ENCODE measurements at places on chromosomes 5 and 9.

GRCh38 chr9:3740690-3741419, 215.1 kb upstream of the RFX3 start:
- no peak for DNase-seq

DNA sequence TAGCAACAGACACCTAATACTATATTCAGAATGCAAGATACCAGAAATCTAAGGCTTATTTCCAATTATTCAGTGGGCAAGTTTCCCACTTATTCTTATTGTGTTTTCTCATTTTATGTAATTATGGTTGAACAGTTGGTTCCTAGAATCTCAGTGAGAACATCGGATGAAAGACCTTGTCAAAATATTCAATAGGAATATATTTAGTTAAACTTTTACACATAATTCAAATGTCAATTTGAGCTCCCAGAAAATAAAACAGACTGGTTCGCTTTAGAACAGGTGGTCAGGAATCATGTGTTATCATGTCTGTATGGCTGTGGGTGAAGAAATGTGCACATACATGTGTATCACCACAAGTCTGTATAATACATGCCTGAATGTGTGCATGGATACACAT, 447.8 kb downstream of the MED10 start:
- DNase-seq: no peak

DNA sequence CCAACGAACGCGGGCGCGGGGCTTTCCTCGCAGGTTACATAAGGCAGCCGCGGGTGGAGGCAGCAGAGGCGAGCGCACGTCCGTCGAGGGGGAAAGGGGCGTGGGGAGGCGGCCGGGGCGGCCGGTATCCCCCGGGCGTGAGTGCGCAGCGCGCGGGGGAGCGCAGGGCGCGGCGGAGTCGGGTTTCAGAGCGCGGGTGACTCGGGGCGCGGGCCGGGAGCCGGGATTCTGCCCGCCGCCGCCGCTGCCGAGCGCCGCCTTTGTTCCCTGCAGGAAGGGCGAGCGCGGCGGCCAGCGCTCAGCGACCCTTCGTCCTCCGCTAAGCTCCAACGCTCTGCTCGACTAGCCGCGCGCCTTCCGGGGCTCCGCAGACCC, at the start of gene COL15A1:
TSS of gene COL15A1 (plus strand) at position 226 of the 375 bp plus-strand sequence. CDS start 155 bp downstream, outside the sequence.
- DNase-seq: no peak

DNA sequence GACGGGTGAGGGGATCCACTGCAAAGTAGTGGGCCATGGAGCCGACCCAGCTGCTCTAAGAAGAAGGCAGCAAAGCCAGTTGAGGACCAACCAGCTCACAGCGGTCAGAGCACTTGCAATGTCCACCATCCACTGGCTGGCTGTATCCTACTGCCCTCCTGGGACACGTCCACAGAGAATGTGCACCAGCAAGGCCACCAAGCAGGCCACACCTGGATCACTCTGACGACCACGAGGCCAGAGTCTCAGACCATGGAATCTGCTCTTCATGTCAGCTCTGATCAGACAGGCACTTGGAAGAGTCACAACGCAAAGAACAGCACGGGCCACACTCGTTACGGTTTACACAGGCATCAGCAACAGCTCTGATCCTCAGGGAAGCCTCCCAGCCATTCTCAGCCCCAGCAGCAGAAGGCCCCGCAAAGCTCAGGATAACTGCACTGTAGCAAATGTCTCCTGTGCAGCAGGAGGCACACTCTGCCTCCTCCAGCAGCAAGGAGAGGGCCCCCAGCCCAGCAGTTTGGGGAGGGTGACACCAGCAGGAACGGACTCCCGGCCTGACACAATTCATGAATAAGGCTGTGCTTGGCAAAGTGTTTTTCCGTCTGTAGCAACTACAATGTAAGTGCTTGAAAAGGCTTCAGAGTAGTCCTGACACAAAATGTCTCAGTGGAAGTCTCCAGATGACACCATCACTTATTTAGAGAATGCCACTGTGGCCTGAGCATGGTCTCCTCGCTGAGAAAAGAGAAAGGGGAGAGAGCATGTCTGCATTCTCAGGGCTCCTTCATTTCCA, 15.7 kb downstream of the SEMA4D start:
- no peak for DNase-seq

DNA sequence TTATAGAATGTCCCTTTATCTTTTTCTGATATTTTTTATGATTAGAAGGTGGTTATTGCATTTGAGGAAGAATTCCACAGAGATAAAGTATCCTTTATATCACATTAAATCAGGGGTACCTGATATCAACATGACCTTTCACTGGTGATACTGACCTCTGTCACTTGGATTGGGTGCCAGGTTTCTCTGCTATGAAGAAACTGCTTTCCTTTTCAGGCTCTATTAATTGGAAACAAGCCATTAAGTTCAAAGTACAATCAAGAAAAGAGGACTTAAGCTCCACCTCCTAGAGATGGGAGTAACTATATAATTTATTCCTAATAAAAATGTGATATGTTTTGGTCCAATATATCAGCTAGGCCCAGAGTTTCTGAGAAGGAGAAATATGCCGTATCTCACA, 514.6 kb upstream of the TYRP1 start:
- DNase-seq: no peak

GRCh38 chr5:133930061-133930812, 38.2 kb downstream of the C5orf15 start:
- no peak for DNase-seq

DNA sequence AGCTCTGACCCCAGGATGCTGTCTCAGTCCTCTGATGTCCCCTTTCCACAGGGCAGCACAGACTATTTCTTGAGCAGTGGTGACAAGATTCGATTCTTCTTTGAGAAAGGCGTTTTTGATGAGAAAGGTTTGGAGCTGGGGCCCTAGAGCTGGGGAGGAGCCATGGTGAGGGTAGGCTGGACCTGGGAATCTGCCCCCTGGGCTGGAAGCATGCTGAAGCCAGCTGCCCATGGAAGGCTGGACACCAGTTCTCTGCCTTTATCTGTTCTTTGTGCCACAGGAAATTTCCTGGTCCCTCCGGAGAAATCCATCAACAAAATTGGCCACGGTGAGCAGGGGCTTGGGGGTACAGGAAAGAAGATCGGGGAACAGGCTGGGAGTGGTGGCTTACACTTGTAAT, 12.9 kb downstream of the PHYHD1 start:
- no peak for DNase-seq

DNA sequence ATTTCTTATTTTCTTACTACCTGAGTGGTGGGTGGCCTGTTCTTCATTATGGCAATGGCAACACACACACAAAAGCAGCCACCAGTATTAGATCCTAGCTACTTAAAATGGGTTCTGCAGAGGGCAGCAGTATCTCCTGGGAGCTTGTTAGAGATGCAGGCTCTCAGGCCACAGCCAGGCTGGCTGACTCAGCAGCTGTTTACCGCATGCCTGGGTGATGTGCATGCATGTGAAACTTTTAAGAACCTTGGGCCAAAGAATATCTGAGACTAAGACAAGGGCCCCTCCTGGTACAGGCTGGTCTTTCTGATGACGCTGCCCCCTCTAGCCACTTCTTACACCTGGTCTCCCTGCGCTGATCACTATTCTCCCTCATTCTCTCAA, 399.0 kb downstream of the MED10 start:
- DNase-seq: no peak

GRCh38 chr5:147400881-147401280, 109.0 kb downstream of the DPYSL3 start:
- no peak for DNase-seq

- peak; percentile 66 for DNase-seq
Measured at GRCh38 chr5:145681686-145682085, 153.5 kb downstream of the PRELID2 start.

GRCh38 chr9:20224756-20225155, 397.5 kb downstream of the MLLT3 start:
- no peak for DNase-seq

- DNase-seq: no peak
Measured at GRCh38 chr5:6159832-6160430, 218.4 kb downstream of the MED10 start.

- no peak for DNase-seq
Measured at GRCh38 chr5:126481243-126481642, 58.0 kb downstream of the GRAMD2B start.

DNA sequence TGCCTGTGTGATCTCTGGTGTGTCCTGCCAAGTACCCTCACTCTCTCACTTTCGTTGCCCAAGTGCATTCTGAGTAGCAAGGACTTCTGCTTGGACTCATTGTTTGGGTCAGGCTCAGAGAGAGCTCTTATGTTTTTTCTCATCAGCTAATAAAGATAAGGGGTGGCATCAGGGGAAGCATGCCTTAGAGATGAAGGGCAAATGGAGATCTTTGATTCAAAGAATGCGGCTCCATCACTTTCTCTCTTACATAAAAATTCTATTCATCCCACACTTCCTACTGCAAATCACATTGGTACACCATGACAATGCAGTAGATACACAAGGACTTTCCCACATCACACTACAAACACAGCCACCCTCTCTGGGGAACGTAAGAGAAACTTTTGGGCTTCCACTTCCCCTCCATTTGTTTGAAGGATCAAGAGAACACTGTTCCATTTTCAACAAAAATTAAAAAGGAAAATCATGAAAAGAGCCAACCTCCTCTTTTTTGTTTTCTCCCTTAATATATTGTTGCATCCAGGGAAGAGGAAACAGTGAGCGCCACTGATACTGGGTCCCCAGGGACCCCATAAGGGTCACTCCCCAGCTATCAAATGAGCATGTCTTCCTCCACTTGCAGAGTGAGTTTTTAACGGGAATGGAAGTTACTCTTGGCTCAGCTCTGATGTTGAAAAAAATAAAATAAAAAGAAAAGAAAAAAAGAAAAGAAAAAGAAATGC, 73.0 kb downstream of the ZNF366 start:
- DNase-seq: no peak

DNA sequence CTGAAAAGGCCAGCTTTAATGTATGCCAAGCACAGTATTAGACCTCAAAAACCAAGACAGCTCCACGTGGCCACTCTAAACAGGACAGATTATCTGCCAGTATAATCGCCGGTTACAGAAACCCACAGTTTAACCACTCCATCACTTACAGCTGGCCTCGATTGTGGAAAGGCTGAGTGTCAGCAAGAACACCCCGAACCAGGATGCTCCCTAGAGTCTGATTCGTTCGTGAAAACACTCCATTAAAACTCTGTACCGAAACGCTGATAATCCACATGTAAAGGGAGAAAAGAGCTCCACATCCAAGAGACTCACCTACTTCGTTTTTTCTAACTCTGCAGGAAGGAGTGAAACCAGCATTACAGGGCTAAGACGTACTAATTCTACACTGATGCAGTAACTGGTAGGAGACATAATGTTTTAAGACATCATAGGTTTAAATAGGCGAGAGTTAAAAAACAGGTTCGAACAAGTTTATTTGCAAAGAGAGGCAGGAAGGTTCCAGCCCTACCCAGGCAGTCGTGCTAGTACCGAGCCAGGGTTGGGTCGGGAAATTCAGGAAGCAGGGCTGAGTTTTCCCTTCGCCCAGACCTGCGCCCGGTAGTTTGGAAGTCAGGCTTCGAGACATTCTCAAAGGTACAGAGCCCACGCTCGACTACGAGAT, 949 bp downstream of the SERINC5 start:
- DNase-seq: peak; percentile 65

DNA sequence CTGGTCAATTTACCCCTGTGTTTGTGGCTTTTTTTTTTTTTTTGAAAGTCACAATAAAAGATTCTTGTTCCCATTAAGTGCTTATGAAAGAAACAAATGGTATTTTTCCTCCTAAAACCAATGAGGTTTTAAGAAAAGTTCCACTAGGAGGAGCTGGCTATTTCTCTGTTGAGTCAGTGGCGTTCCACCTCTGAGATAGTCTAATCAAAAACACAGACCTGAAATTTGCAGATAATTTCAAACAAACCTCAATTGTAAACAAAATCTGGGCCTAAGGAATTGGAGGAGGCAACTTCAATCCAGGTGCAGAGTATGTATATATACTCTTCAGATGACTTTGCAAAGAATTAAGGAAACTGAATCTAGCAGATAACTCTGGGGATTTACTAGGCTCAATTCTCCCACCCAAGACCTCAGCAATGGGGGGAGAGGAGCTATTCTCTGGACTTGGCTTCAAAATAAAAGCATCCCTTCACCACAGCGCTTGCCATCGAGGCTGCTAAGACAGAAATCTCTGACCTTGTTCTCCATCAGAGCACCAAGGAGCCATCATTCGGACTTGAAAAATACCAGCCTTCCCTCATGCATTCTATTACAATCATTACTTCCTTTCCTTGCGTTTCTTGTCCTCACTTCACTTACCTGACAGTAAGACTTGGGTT, 52.4 kb downstream of the FANCC start:
- DNase-seq: no peak

DNA sequence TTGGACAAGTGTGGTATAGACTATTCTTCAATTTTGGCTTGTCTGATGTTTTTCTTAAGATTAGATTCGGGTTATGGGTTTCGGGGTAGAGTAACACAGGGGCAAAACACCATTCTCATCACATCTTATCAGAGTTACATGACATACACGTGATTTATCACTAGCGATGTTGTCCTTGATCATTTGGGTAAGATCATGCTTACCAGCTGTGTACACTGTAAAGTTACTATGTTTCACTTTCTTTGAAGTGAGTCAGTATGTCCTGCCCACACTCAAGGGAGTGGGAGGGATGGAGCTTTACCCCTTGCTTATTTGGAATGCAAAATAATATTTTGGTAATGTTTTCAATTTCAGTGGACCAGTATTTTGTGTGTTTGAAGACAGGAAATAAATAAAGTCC, 101.8 kb upstream of the TAF11L2 start:
- DNase-seq: no peak

DNA sequence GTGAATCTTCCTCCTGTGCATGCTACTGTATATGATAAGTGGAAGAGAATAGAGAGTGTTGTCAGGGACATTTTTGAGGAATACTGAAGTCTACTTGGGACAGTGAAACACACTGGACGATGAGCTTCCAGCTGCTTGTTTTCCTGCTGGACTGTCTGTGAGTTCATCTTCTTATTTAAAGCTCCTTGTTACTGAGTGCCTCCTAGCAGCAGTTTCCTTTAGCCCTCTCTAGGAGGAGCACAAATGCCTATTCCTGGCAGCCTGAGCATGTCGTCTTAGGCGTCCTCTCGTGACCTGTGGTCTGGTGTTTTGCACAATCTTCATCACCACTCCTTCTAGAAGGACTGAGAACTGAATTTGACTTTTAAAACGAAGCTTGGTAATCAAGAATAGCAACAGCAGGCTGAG, 43.8 kb downstream of the ANKRD33B start:
- DNase-seq: no peak

- DNase-seq: no peak
Measured at GRCh38 chr9:5892456-5893133, 1.9 kb downstream of the MLANA start.

DNA sequence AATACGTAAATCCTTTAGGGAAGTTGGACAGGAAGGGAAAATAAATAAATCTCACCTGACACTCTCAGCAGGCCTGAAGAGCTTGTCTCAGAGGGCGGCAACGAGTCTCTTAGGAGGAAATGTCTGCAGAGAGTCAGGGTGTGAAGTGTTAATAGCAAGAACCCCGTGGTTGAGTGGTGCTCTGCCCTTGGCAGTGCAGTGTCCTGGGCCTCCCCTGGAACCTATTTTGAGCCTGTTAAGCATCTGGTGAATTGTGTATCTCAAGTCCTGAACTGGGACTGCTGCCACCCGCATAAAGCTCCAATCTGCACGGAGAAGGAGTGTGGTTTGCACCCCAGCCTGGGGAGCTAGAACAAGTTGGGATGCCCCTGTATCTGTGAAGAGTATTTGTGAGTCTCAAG, 211.8 kb downstream of the GOLPH3 start:
- no peak for DNase-seq
